HS-5 (cell line): ENCODE measurements at places on chromosomes 2 and 18.

DNA sequence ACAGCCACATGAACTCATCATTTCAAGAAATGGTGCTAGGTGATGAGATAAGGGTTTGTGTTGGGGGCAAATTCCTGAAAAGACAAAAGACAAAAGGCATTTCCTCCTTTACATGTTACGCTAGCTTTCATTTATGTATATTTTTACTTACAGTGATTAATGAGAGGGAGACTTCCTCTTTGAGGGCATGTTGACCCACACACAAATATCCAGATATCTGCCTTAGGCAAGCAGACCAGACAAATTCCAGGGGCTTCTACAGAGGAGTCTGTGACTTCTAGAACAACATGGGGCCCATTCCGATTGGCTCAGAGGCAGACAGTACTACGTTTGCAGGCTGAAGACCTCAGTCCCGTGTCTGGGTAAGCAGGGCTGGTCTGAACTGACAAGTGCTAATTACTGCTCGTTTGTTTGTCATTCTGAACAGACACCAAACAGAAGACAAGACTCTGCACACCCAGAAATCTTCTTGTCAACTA is 74.8 kb upstream of the ST6GAL2 start:
- no peak for DNase-seq

GRCh38 chr2:30145826-30146336 is 926 bp upstream of the YPEL5 start:
- no peak for DNase-seq

GRCh38 chr2:136384531-136385303 is 266.8 kb upstream of the CXCR4 start:
- DNase-seq: no peak

DNA sequence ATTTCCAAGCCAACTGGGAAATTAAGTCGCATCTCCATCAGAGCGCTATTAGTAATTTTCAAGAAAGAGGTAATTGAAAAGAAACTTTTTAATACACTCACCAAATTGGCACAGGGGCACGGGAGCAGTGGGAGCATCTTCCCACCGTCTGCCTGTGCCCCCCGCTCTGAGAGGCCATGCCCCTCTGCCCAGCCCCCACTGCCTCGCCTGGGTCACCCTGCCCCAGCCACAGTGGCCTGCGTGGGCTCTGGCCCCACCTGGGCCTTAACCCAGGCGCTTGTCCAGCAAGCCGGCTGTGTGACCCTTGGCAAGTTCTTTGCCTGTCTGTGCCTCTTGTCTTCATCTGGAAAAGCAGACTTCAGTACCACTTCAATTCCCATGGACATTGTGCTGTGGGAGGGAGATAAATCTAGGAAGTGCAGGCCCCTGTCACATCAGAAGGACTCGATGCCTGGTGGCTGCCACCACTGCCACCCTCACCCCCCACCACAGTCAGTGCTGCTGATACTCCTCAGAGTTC is 31.9 kb downstream of the GLI2 start:
- no peak for DNase-seq

- no peak for DNase-seq
Measured at GRCh38 chr2:168978461-168978861, 52.7 kb downstream of the ABCB11 start.

GRCh38 chr2:192940767-192941166 is 746.0 kb upstream of the TMEFF2 start:
- no peak for DNase-seq

- DNase-seq: no peak
Measured at GRCh38 chr18:79911344-79912270, 39.8 kb downstream of the SLC66A2 start.

DNA sequence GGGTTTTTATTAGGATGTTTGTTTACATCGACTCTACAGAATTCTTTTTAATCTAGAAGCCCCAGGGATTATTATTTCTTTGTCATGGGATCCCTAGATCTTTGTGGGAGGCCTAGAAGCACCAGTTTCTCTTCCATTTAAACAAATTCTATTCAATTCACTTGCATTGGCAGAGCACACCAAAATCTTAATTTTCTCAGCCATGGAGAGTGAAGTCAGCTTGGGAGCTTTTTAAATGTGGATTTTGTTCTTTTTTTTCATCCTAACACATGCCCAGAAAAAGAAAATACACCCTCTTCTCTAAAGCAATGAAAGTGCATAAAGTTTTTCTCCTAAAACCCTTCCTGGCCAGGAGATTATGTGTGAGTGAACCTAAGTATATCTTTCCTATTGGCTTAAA is 38.5 kb downstream of the CDCA7 start:
- no peak for DNase-seq

- DNase-seq: no peak
Measured at GRCh38 chr2:174873471-174873870, 109.2 kb upstream of the CHRNA1 start.

- no peak for DNase-seq
Measured at GRCh38 chr18:52875725-52876124, 535.7 kb downstream of the DCC start.

DNA sequence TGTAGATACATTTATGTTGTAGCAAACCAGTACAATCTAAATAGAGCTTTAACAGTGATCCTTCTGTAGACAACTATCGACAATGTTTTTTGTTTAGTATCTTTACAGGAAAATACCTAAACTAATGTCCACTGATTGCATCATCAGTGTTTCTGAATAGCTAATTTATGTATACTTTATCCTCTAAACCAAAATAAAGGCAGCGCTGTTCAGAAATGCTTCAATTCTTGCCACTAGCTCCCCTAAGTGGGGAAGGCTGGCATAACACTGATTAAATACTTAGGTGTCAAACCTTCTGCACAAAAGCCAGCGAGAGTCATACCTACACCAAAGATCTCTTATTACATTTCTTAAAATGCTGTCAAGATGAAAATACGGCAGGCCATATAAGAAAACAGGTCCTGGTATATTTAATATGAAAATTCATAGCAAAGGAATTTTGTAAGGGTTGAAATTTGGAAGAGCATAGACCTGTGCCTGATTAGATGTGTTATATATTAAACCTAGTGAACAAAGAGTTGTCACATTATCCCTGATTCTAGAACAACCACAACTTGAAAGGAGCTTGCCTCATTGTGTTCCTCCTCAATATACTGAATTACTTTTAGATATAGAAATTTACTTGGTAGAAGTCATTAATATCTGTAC is 1693.4 kb upstream of the SLC39A10 start:
- no peak for DNase-seq

GRCh38 chr2:160609346-160609745 is 115.7 kb upstream of the RBMS1 start:
- no peak for DNase-seq

- no peak for DNase-seq
Measured at GRCh38 chr2:162566666-162567065, 222.7 kb downstream of the GCA start.

DNA sequence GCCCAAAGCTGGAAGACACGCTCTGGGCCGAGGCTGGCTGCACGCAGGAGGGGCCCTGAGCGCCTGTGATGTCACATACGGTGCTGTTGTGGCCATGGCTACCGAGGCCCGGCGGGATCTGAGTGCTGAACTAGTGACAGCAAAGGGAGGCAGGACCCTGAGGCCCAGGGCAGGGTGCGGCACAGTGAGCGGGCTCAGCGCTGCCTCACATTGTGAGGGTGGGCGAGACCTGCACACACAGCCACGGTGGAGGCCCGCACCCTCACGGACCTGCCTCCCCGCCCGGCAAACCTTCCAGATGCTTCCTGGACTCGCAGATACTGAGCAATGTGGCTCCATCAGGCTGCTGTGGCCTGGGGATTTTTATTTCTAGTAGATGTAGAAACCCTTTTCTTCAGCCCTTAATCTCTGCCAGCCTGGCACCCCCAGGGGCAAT is 133.8 kb upstream of the CTDP1 start:
- no peak for DNase-seq

DNA sequence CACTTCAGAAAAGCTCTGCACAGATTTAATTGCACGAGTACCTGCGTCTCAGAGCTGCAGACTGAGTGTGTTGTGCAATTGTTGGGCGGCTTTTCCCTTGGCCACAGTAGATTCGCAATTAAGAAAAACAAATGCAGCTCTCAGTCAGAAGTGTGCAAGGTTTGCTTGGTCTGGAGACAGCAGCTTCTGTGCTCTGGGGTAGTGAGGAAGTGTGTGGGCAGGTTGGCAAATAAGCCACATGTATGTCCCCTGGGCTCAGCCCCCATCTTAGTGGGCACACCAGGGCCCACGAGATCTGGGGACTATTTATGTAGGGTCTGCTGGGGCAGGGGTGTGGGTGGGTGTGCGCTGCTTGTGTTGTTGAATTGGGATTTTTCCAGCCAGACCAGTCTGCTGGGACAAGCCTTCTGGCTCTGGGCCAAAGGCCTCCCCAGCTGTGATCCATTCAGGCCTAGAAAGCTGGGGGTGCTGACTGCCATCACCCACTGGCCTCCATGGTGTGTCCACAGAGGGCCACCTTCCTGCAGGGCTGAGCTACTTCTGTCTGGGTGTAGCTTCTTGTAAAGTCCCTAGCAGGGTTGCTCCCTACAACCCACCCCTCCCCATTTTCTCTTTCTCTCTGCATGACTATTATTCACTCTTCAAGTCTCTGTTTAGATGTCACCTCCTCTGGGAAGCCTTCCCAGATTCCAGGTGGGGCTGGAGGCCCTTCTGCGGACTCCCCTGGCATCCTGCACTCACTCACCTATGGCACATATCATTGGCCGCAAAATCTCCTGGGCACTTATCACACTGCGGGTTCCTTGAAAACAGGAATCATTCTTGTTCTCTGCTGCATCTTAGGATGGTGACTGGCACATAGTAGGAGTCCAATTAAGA is 67.8 kb downstream of the ODC1 start:
- no peak for DNase-seq

GRCh38 chr18:38494065-38494464 is 928.5 kb upstream of the CELF4 start:
- DNase-seq: no peak

DNA sequence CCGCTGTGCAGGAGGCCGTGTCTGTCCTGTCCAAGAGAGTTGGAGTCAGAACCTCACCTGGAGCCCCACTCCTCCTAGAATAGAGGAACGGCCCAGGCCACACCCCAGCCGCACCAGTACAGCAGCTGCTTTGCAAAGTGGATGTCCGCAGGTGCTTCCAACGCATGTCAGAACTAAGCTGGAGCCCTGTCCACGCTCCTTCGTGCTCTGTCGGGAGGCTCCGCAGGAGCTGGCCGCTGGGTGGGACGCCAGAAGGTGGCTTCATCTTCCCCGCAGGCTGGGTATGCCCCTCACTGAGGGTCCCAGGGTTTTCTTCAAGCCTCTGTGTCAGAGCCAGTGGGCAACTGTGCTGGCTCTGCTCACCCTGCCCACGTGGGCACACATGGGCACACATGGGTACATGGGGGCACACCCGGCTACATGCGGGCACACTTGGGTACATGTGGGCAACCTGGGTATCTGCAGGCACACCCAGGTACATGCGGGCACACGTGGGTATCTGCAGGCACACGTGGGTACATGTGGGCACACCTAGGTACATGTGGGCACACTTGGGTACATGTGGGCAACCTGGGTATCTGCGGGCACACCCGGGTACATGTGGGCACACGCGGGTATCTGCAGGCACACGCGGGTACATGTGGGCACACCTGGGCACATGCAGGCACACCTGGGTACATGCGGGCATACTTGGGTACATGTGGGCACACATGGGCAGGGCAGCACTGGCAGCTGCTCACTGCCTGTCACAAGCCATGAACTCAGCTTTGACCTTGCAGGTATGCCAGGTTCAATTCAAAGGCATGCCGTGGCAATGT is 67.1 kb upstream of the CTDP1 start:
- no peak for DNase-seq

DNA sequence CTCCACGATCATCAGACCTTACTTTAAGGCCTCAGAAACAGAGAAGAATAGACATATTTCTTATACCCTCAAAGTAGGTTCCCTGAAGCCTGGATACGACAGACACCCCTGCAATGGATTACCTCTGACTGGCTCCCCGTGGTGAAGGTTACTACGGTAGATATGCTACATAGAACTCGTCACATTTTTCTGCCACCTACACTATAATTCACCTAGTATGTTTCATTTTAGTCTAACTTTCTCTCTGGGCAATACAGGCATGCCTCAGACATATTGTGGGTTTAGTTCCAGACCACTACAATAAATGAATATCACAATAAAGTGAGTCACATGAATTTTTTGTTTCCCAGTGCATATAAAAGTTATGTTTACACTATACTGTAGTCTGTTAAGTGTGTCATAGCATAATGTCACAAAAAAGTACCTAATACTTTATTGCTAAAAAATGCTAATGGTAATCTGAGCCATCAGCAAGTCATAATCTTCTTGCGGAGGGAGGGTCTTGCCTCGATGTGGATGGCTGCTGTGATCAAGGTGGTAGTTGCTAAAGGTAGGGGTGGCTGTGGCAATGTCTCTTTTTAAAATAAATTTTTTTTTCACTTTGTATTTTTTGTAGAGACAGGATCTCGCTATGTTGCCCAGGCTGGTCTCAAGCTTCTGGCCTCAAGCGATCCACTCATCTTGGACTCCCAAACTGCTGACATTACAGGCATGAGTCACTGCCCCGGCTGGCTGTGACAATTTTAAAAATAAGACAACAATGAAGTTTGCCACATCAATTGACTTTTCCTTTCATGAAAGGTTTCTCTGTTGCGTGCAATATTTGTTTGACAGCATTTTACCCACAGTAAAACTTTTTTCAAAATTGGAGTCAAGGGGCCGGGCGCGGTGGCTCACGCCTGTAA is 64.6 kb downstream of the TGIF1 start:
- no peak for DNase-seq

- no peak for DNase-seq
Measured at GRCh38 chr2:200578778-200579177, 7.0 kb upstream of the AOX1 start.

DNA sequence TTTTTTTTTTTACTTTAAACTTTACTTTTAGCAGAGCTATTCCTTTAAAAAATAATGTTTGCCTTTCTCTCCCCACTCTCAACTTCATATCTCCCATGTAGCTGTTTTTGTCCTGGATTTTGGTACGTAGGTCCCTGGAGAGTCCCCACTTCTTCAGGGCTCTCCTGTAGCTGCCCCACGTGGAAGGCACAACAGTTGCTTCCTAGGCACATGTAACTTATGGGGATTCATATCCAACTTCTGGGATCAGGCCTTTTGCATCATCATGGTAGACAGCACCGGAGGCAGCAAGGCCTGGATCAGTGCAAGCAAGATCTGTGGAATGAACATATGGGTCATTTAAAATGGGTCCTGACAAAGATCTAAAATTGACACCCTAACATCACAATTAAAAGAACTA is 95.7 kb downstream of the ACAA2 start:
- no peak for DNase-seq

DNA sequence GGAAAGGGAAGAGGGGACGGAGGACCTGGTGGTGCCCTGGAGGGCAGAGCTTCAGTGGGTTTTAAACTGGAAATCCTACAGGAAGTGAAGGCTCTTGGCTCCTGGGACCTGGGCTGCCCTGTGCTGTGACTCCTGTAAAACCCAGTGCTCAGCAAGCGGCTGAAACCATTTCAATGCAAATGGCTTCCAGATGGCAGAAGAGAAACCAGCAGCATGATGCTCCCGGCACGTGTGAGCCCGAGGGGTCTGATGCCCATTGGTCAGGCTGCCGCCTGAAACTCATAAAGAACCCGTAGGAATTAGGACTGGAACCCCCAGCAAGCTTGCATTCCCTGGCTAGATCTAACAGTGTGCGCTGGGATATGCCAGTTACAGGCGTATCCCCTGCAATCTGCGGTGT is 109.2 kb upstream of the THOC1 start:
- DNase-seq: no peak
